ENCODE measurements at places on chromosomes 6 and 20.
A peak's percentile ranks its signal among the peaks of the same experiment; 100 is the strongest.

DNA sequence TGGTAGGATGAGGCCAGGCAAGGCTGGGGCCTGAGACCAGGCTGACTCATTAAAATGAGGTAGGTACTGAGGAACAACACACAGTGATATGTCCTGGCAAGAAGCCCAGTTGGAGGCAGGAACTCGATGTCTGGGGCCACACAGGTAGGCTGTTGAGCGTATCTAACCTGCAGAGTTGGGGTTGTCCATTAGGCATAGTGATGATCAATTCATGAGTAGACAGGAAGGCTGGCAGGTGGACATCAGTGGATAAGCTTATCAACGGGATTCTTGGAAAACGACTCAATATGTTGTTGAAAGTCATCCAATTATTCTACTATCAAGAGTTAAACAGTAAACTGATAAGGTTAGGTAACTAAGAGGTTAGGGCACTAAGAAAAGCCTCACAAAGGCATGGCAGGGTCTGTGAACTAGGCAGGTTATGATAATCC is 193.2 kb upstream of the COL21A1 start:
- DNase-seq: no peak

DNA sequence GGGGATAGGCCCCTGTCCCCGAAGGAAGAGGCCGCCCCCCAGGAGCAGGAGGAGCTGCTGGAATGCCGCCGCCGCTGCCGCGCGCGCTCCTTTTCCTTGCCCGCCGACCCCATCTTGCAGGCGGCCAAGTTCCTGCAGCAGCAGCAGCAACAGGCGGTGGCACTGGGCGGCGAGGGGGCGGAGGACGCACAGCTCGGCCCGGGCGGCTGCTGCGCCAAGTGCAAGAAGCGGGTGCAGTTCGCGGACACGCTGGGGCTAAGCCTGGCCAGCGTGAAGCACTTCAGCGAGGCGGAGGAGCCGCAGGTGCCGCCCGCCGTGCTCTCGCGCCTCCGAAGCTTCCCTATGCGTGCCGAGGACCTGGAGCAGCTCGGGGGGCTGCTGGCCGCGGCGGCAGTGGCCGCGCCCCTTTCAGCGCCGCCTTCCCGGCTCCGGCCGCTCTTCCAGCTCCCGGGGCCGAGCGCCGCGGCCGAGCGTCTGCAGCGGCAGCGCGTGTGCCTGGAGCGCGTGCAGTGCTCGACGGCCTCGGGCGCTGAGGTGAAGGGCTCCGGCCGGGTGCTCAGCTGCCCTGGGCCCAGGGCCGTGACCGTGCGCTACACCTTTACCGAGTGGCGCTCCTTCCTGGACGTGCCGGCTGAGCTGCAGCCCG is 630 bp downstream of the PPP1R3G start:
- DNase-seq: peak; percentile 55

- DNase-seq: no peak
These were observed 66.4 kb upstream of the STMND1 start for GRCh38 chr6:17035257-17036064.

GRCh38 chr6:106417572-106418147 is 57.1 kb downstream of the CRYBG1 start:
- no peak for DNase-seq

- DNase-seq: no peak
These were observed 24.4 kb downstream of the CEP250 start for GRCh38 chr20:35479798-35480197.

DNA sequence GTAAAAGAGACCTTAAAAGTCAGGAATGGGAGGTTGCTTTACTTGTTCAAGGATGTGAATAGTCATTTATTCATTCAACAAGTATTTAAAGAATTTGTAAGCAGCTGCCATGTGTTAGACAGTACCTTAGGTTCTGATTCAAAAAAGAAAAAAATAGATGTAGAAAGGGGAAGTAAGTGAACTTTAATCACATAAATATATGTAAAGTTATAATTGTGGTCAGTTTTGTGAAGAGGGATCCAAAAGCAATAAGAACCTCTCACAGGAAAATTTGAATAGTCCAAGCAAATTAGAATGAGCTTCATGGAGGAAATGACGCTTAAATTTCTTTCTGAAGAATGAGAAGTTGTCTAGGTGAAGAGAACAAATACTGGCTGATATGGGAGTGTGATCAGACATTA is 596.1 kb upstream of the CITED2 start:
- no peak for DNase-seq

- no peak for DNase-seq
These were observed 178.2 kb downstream of the GJA10 start for GRCh38 chr6:90072501-90072900.

DNA sequence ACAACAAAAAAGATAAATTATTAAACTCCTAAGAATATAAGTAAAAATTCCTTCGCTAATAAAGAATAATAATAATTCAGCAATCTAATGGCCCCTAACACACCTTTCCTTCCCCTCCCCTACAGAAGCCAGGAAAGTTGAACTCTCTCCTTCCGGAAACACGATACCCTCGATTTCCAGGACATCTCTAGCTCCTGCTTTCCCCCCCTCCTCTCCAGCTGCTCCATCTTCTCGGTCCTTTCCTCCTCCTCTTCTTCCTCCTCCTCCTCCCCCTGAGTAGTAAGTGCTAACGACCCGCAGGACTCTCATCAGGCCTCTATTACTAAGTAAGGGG is 603 bp downstream of the TASP1 start:
- no peak for DNase-seq

- no peak for DNase-seq
These were observed 50.4 kb downstream of the MTHFD1L start for GRCh38 chr6:150915880-150916265.
